ENCODE measurements at places on chromosomes 12 and 14. TPM values are rescaled to one million over a fixed set of nuclear protein-coding genes. Genes with fewer than 3 reads are reported as not detected.

Gene FANCM
- 2.1 TPM for total RNA-seq

Gene HSPB8
- 129 TPM for total RNA-seq

Gene BCL2L2
- 49.2 TPM for total RNA-seq

Gene AQP5
- not detected for total RNA-seq

Gene NRIP2
- 9.7 TPM for total RNA-seq

Gene PRICKLE1
- 1.8 TPM for total RNA-seq

Gene MARS1
- total RNA-seq = 78.0 TPM

Gene CISTR
- not detected for total RNA-seq

Gene PRH2
- total RNA-seq = not detected

Measured in ascending aorta (tissue), 2 donors.